Fibroblast of lung (primary cell): ENCODE measurements at places on chromosomes 7 and 10. TPM values are rescaled to one million over a fixed set of nuclear protein-coding genes. Genes with fewer than 3 reads are reported as not detected.

- no peak for DNase-seq
These were observed 16.1 kb downstream of the CALML3 start for GRCh38 chr10:5540891-5541290.

DNA sequence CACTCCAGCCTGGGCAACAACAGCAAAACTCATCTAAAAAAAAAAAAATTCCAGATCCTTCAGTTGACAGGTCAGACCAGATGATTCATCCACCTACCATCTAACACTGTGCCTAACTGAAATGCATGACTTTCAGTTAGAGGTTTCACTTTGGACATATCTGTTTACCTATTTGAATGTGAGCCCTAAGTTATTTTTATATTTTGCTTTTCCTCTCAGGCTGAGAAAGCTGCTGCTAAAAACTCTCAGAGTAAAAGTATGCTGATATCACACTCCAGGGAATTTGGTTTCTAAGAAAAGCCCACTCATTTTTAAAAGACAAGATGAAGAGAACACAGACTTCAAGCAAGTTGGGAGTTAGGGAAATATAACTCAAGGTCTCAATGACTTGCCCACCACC, 126.0 kb downstream of the SGMS1 start:
- peak; percentile 86 for DNase-seq

DNA sequence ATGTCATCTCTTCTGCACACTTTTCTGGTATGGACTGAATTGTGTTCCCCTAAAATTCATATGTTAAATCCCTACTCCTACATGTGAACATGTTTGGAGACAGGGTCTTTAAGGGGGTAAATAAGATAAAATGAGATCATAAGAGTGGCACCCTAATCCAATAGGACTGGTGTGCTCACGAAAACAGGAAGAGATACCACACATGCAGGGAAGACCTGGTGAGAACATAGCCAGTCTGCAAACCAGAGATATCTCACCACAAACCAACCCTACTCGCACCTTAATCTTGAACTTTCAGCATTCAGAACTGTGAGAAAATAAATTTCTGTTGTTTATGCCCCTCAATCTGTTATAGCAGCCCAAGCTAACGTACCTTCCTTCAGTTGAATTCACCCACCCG, 51.8 kb downstream of the VWDE start:
- no peak for DNase-seq

DNA sequence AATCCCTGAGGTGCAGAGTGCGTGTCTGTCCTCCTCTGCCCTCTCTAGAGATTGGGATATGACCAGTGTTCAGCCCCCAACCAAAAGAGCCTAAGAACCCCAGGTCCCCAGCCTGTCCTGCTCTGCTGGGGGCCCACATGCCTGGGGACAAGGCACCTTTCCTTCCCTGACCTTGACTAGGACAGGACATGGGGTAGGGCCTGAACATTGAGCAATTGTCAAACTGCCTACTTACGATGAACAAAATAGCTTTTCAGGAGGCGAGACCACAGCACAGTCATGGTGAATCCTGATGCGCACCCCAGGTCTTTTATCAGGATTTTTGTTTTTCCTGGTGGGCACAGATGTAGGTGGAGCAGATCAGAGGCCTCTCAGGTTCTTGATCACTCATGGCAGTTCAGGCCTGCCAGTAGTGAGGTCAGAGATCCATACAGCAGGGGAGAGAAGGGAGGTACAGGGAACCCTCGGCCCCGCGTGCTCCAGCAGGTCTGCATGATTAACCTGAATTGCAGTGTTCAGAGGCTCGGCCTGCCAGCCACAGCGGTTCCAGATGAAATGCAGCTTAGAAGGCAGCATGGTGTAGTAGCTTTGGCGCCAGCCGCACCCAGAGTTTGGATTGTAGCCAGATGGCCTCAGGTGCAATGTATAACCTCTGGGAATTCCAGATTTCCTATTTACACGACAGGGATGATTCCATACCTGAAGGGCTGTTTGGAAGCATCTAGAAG, 191.3 kb downstream of the CUX1 start:
- no peak for DNase-seq

DNA sequence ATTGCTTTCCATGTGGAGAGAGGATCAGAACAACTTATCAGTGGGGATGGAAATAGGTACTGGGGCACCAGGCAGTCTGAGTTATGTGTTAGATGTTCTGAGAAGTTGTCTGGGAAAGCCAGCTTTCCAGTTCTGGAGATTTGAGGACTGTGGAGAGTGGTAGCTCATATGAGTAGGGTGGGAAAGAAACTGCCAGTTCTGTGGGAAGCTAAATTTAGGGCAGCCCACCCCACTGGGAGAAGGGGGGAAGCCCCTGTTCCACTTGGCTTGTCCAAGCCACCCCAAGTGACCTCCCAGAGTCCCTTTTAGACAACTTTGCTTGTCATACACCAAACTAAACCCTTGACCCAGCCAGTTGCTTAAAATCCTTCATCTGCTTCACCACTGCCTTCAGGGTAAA, 189.5 kb downstream of the REEP3 start:
- DNase-seq: no peak

DNA sequence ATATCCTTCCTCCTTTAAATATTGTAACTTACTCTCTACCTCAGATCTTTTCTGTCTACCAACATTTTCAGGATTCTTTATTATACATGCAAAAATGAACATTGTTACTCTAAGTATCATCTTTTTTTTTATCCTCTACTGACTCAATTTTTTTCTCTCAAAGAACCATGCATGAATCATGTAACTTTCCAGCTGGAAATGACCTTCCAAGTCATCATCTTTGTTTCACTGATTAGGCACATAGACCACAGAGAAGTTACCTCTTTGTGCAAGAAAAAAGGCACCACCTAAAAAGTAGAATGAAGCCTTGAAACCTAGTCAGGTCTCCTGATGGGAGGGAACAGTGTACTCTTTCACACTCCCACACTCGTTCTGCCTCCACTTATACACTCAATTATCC, 234.9 kb downstream of the HGF start:
- DNase-seq: no peak

DNA sequence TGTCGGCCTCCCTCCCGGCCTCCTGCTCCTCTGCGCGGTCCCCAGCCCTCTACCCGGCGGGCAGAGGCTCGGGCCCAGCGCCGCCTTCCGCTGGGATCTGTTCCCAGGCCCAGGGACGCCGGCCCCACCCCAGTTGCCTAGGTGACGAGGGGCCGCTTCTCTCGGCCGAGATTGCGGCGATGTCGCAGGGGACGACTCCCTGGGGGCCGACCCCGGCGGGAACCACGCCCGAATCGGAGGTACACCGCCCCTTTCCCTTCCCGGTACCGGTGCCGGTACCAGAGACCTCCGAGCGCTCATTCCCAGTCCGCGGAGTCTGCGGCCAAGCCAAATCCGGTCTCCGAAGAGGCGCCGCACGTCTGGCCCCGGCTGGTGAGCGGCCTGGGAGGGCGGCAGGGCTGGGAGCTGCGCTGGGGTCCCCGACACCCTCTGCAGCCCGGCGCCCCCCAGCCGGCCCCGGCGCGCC, at the start of gene CABCOCO1:
CABCOCO1 (plus strand) TSS at position 136 of the 466 bp plus-strand sequence; CDS start at position 180, 44 bp downstream.
- peak; percentile 71 for DNase-seq

- no peak for DNase-seq
These were observed 6.2 kb upstream of the ACTR3C start for GRCh38 chr7:150329331-150330120.

GRCh38 chr7:106952658-106953231, 87.7 kb downstream of the PIK3CG start:
- no peak for DNase-seq

Gene LRRN3
- 3.9 and 4.4 TPM in 2 replicates for polyA plus RNA-seq

Gene CDNF
- polyA plus RNA-seq: 2.8 and 3.4 TPM in 2 replicates

Gene CALCR
- not detected in 2 replicates for polyA plus RNA-seq

Gene OPN1SW
- not detected in 2 replicates for polyA plus RNA-seq
